Activated naive CD4-positive, alpha-beta T cell treated with anti-CD3 and anti-CD28 coated beads, Interleukin-2, amount 10 ng/mL, durations not matched to agents 7 days and 5 days (primary cell): ENCODE measurements at places on chromosomes 6 and 20.

DNA sequence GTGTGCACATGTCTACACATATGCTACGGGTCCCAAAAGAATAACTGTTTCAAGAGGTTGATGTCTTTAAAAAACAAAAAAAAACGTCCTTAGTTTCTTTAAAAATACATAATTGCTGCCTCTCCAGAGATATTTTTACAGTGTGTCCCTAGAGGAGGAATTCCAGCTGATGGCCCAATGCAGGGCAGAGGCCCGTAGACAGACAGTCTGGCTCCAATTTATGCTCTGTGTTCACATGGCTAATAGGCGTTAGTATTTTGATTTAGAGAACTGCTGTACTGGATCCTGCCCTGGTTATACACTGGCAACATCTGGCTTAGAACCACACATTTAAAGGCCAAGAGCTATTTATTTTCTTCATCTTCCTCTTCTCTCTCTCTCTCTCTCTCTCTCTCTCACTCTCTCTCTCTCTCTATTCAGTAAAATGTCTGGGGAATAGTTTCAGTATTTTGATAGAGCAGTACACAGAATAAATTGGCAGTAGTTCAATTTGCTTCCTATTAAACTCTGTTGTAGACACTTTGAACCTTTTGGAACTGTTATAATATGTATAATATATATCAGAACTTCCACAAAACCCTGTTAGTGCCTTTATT is 260.6 kb downstream of the EYA4 start:
- DNase-seq = no peak

DNA sequence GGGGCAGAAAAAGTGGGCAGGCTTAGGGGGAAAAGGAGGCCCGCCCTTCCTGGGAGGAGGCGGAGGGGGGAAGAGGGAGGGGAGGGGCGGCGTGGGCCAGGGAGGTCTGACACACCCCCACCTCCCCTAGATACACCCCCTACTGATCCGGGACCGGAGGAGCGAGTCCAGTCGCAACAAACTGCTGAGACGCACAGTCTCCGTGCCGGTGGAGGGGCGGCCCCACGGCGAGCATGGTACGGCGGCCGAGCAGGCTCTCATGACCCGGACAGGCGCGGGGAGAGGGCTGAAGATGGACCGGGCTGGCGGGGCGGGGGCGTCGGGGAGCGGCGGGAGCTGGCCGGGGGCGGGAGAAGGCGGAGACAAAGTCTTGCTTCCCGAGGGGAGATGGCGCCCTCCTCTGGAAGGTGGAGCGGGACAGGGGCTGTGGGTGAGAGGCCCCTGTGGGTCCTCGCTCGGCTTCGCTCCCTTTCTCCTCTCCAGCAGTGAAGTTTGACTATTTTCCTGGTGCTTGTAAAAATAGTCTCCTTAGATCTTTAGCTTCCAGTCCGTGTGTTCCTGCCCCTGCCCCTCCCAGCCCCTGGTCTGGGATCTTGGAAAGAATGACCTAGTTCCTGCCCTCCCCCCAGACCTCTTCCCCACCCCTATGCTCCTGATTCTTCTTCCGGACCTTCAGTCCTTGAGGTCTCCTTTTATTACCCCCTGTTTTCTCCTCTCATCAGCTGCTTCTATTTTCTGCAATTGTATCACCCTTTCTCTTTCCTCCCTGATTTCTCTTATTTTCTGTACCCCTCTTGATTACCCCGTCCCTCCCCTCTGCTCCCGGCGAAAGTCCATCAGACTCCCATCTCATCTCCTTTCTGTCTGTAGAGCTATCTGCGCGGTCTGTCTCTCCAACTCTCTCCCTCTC is 6.1 kb downstream of the SYNGAP1 start:
- DNase-seq = peak; percentile 90

DNA sequence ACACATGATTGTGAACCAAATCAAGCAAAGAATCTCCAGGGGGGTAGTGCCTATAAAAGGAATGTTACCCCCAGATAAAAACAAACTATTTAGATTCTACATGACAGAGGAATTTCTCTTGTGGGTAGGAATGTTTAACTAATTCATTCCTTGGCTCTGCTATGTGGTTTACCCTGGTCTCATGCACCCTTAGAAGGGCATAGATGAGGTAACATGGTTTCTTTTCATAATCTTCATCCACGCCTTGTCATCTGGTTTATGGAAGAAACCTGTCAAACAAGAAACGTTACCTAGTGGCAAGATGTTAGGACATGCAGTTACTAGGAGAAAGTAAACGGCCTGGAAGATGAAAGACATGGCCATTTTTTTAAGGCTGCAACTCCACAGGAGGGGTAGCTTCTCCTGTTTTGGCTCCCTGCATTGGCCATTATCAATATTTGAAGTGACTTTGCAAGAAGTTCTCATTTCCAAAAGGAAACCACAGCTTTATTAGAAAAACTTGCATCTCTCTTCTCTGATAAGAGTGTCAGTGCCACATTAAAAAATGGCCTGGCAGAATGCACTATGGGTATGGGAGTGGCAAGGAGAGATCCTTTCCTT is 45.5 kb downstream of the STX11 start:
- no peak for DNase-seq

DNA sequence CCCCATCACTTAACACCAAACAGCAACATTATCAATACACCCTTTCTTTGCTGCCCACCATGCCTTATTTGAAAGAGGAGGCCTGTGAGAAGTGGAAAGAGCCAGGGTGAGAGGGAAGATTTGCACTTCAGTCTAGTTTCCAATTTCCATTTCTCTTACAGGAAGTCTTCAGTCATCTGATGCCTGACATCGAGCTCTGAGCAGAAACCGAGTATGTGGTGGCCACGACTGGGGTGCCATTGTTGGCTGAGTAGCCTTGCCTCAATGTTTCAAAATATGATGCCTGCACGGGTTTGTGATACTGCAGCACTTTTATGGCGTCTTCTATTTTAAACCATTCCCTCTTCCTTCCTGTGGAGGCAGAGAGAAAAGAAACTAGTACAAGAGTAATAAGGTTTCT is 39.8 kb upstream of the SMIM29 start:
- DNase-seq = peak; percentile 48

GRCh38 chr6:23533311-23533710 is 592.7 kb upstream of the NRSN1 start:
- no peak for DNase-seq

DNA sequence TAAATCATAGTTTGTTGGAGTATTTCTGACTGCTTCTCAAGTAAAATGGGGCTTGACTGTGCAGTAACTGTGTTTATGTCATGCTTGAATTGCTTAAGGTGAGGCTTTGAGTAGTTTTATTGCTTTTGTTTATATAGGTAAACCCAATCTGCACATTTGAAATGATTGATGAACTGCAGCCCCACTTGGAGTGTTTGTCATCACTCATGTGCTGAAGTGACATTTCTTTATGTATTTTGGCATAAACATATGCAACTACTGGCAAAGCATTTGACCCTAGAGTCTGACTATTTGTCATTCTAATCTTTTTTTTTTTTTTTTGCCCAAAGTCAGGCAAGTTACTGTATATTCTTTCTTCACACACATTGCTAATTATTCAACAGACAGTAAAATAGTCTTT is 491.4 kb upstream of the POU3F2 start:
- DNase-seq = no peak

DNA sequence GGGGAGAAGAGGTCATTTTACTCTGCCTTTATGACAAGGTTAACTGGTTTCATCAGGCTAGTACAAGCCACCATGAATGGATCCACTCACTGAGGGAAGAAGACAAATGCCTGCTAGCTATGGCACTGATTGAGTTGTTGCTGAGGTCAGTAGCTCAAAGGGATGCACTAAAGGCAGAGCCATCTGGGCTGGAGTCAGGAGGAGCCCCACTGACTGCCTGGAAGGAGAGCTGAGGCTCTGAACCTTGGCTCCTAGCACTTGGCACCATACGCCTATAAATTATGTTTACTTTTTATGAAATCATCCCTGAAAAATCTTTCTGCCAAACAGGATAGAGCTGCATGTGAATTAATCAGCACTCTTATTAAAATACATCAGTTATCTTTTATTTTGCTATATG is 104.6 kb downstream of the DTD1 start:
- DNase-seq = no peak

DNA sequence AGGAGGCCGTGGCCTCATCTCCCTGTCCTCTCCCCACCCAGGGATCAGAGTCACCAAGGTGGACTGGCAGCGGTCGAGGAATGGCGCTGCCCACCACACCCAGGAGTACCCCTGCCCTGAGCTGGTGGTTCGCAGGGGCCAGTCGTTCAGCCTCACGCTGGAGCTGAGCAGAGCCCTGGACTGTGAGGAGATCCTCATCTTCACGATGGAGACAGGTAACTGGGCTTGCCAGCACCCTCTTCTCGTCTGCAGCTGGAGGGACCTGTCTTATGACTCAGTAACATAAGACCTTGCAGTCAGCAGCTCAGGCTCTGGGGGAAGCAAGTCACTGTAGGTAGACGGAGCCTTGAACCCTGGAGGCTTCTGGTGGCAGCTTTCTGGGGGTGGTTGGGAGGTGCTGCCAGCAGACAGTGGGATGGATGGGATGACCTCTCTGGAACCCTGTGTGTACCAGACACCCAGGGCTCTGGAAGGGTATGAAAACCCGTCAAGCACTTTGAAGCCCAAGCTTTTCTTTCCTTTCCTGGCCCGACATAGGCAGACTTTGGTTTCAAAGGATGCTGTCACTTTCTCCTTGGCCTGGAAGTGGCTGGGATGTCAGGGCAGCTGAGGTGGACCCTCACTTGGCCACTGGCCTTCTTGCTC is 13.8 kb downstream of the TGM6 start:
- no peak for DNase-seq

DNA sequence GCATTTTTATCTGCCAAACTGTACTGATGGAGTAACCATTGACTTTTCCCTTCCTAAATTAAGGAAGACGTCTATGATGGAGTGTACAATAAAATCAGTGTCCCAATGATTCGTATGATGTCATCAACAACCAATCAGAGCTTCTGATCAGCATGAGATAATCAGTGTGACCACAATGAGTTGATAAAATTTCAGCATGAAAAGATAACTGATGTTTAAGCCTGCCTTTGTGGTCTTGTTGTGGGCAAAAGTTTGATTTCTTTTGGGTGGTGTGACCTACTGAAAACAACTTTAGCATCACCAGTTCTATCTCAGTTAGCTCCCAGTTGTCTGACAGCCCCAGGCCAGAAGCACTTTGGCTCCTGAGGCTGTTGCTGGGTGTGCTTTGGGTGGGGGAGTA is 3.3 kb downstream of the PCIF1 start:
- DNase-seq = no peak

DNA sequence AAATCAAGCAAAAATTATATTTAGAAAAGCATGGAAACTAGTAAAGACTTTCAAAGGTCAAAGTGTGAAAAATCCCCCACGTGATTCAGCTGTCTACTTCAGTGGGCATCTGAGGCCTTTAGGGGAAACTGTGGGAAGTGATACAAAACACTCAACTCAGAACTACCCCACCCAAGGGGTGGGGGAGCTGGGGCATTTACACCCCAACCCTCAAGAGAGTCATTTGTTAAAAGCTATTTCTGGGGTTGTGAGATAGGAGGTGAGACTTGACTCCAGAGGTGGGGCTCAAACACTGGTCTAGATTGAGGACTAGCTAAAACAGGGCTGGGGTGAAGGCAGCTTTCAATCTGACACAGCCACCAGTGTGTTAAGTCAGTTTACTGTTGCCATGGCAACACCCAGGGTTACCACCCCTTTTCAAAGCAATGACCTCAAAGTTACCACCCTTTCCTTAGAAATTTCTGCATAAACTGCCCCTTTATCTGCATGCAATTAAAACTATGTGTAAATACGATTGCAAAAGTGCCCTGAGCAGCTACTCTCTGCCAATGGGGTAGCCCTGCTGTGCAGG is 9.9 kb upstream of the GTSF1L start:
- no peak for DNase-seq

GRCh38 chr20:40333591-40333990 is 355.4 kb downstream of the MAFB start:
- DNase-seq = no peak

GRCh38 chr20:1669304-1669703 is 11.7 kb upstream of the SIRPG start:
- no peak for DNase-seq

- DNase-seq = no peak
Observed at GRCh38 chr6:32234934-32235333, 11.1 kb upstream of the NOTCH4 start.

DNA sequence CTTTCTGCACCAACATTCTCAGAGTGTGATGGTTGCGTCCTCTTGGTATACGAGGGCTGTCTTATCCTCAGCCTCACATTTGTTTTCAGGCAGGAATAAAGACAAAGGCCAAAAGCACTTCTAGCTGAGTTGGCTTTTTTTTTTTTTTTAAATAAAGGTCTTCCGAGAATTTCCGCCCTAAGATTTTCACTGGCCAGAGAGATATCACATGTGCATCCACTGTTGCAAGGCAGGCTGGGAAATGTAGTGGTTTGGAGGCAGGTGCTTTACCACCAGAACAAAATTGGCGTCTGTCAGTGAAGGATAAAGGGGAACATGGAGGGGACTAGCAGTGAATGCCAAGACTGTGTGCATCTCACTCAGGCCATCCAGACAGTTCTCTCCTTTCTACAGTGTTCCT is 334.9 kb upstream of the SOX4 start:
- no peak for DNase-seq

GRCh38 chr6:25296217-25296905 is 17.2 kb downstream of the CARMIL1 start:
- no peak for DNase-seq

DNA sequence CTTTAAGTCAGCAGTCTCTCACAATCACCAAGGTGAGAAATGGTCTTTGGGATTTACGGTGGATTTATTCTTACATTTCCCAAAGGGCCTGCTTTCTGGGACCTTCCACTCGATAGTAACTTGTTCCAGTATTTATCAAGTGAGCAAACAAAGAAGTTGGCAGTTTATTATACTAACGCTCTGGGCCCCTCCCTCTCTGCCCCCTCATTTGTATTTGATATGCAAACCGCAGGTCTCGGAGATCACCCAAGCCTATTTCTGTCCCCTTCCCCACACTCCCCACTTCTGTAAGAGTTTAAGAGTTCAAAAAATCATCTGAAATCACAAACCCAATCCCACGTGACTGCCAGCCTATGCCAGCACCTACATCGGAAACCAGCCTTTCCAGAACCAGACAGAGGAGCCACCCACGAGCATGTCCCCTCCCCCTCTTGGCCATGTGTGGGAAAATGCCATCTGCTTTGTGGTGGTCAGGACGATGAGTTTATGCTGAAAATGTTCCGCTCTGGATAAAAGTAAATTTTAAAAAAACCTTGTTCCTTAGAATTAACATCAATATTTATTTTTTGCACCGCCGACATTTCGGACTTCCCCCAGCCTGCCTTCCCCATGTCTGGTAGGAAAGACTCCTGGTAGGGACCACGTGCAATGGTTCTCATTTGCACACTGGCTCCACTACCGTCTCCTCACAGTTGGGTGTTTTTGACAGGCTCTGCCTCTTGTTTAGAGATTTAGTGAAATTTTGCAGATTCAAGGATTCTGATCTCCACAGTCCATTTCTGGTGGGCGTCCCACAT is 281.0 kb downstream of the TFAP2C start:
- no peak for DNase-seq

DNA sequence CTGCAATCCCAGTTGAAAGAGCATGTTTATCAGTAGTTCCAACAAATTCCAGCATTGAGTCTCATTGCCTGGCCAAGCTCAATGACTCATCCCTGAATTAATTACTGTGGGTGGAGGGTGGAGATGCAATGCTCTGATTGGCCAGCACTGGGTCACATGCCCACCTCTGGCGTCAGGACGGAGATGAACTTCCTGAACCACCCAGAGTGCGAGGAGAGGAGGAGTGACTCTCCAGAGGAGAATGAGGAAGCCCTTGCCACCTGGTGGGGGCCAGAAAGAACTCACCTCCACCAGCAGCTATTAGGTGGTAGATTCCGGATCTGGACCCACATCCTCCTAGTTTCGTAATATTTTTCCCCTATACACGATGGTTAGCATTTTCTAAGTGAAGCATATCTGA is 283.9 kb downstream of the TBC1D7 start:
- DNase-seq = no peak

GRCh38 chr20:53001498-53002301 is 29.5 kb downstream of the TSHZ2 start:
- peak; percentile 40 for DNase-seq
